Posterior vena cava (tissue), 2 donors: ENCODE measurements at places on chromosomes 13 and 19. TPM values are rescaled to one million over a fixed set of nuclear protein-coding genes. Genes with fewer than 3 reads are reported as not detected.

The EMC10 gene
- 87.6 TPM for total RNA-seq

The PSG11 gene
- not detected for total RNA-seq

The B3GNT8 gene
- 3.3 TPM for total RNA-seq

The ZNF761 gene
- 9.9 TPM for total RNA-seq

The CGB2 gene
- total RNA-seq = not detected

The PTH2 gene
- total RNA-seq = not detected

The CERS1 gene
- total RNA-seq = 0.38 TPM

The ZNF729 gene
- total RNA-seq = not detected

The WDFY2 gene
- total RNA-seq = 10.6 TPM

The NTN5 gene
- 0.28 TPM for total RNA-seq

The RDH8 gene
- not detected for total RNA-seq

The ACP5 gene
- total RNA-seq = 8.4 TPM

The MYPOP gene
- 6.1 TPM for total RNA-seq

The CDX2 gene
- total RNA-seq = not detected

The ZNF296 gene
- 0.48 TPM for total RNA-seq

The SCN1B gene
- total RNA-seq = 42.4 TPM

The CCDC8 gene
- 17.7 TPM for total RNA-seq

The ZNF626 gene
- total RNA-seq = 16.1 TPM

The MBD3L3 gene
- total RNA-seq = not detected

The GRIN3B gene
- not detected for total RNA-seq

The PGLYRP1 gene
- total RNA-seq = not detected

The MAMSTR gene
- total RNA-seq = 1.1 TPM

The ATP8A2 gene
- 0.24 TPM for total RNA-seq

The UPF3A gene
- 35.2 TPM for total RNA-seq

The PPM1N gene
- total RNA-seq = 0.67 TPM

The MYO1F gene
- total RNA-seq = 37.3 TPM

The NDUFS7 gene
- total RNA-seq = 54.4 TPM

The CYP4F2 gene
- total RNA-seq = not detected
